Muscle of back (tissue), 13 donors: ENCODE measurements at places on chromosomes 2 and 18. TPM values are rescaled to one million over a fixed set of nuclear protein-coding genes. Genes with fewer than 3 reads are reported as not detected.

GRCh38 chr2:222730366-222730999 is 59.0 kb downstream of the MOGAT1 start:
- DNase-seq = no peak

- DNase-seq = no peak
These were observed 87.2 kb upstream of the SMAD2 start for GRCh38 chr18:48017635-48018034.

Gene KIF5C
- 2.1 TPM for polyA plus RNA-seq

Gene GAREM1
- 10.6 TPM for polyA plus RNA-seq

Gene PPP1R1C
- polyA plus RNA-seq = 0.75 TPM
